T-helper 9 cell (primary cell): ENCODE measurements at places on chromosomes 7 and 10.

DNA sequence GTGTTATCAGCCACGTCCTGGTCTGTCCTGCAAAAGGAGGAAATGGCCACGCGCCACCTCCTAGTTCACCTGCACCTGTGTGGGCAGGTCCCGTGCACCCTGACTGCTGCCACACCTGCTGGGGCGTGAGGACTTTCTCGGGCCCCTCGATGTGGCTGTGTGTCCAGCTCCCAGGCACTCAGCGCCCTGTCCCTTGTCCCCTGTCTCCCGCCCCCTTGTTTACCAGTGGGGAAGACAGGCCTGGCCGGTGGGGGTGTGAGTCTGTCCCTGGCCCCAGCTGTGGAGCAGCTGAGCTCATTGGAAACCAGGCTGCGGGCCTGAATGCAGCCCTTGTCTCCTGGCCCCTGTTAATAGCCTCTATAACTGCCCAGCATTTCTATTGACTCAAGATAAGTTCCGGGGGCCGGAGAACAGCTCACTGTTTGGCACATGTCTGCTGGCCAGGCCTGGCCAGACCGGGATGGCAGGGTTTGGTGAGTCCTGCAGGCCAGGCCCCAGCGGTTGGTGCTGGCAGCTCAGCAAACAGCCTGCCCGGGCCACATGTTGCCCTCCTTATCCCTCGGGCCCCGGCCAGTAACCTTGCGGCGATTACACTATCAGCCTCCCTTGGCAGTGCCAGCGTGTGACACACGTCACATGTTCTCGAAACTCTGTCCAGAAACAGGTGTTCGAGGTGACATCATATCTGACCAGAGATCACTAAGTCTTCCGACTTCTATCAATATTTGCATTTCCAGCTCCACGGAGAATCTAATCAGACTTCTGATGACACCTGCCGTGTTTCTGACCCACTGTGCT lies 52.1 kb downstream of the FOXL3 start:
- DNase-seq: no peak

DNA sequence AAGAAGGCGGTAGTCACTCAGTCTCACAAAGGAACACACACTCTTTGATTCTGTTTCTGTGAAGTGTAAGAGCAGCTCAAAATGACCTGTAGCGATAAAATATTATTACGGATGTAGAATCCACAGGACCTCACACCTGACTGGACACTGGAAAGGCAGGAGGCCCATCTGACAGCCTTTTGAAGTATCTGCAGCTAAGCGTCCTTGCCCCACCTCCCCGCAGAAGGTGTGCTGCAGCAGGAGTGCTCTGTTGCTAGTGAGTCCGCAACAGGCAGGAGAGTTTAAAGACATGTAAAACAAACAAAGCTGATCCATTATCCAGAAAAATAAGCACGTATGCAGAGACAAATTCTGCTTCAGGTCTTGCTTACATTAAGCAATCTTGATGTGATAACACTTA lies 355.5 kb downstream of the GPR158 start:
- DNase-seq: no peak

DNA sequence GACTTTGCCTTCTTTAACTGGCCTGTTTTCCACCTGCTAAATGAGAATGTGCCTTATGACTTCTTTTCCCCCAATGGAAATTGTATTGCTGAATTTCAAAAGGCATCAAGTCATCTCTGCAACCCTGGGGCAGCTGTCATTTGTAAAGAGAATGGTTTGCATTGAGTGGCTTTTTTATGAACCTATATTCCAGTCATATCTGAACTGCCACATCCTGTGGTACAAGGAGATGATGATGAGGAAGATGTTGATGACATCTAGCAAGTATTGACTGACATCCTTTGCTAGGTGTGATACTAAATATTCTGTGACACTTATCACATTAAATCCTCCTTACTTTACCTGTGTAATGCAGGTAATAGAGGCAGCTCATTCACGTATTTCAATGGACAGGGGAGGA lies 88.3 kb upstream of the KIAA1217 start:
- DNase-seq: no peak

- no peak for DNase-seq
Measured at GRCh38 chr7:95501261-95501832, 15.6 kb downstream of the ASB4 start.

GRCh38 chr10:112713411-112713810 lies 236.6 kb upstream of the TCF7L2 start:
- no peak for DNase-seq

DNA sequence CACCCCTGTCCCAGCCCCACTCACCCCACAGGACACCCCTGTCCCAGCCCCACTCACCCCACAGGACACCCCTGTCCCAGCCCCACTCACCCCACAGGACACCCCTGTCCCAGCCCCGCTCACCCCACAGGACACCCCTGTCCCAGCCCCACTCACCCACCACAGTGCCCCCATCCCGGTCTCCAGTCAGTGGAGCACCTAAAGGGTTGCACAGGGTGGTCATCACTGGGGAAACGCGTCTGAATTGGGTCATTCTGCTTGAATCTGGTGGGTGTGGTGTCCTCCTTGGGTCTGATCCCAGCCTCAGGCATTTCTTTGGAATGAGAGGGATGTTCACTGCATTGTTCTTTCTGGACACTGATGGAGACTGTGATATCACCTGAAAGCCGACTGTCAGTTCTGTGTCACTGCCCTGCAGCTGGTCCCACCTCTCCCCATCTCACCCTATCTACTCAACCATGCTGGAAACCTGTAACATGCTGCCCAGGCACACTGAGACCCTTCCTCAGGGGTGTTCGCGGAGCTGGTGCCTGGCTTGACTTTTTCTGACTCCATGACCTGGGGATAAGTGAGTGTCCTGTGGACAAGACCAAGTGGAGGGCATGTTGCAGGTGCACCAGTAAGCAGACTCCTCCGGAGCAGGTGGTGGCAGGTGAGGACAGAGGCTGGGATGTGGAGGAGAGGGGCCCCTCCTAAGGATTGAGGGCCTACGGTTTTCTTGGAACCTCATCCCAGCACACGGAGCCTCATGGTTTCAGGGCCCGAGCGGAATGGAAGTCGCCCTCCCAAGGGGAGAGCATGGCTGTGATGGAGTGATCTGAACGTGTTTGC lies 262.5 kb upstream of the PPP2R2D start:
- DNase-seq: no peak

DNA sequence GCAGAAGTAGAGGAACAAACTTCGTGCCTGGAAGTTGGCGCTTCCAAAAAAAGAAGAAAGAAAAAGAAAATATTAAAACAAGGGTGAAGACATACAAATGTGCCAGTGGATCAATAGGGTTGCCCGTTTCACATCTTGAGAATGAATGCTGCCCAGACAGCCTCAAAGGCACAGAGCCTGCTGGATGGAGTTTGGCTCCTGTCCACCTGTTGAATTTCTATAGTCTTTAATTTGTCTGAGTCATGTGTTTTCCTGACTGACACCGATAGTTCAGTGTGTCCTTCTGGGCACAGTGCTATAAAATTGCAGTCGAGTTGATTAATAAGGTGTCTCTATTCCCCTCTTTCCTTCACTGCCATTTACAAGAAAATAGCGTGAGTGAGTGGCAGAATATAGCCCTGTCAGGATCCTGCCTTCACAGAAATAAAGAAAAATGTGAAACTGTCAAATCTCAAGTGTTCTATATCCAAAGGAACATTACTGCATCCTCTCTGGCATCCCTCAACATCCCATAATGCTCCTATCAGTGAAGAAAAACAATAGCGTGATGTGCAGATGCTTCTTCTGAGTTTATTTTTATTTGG lies 471.3 kb upstream of the AUTS2 start:
- no peak for DNase-seq

DNA sequence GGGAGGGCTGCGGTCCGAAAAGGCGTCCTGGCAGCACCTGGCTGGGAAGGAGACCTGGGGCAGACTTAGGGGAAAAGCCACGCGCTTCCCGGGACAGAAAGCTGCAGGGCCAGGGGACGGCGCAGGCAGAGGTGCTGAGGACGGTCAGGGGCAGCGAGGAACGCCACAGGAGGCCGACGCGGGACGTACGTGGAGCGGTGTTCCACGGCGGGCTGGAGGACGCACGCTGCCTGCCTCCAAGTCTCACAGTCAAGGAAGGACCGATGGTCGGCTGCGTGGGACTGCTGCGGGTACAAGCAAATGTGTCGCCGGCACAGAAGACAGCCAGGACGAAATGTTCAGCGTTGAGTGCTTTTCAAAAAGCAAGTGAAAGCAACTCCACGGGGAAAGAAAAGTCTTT lies 245.2 kb downstream of the ELFN1 start:
- no peak for DNase-seq

GRCh38 chr7:3191548-3191947 lies 109.5 kb upstream of the SDK1 start:
- no peak for DNase-seq

DNA sequence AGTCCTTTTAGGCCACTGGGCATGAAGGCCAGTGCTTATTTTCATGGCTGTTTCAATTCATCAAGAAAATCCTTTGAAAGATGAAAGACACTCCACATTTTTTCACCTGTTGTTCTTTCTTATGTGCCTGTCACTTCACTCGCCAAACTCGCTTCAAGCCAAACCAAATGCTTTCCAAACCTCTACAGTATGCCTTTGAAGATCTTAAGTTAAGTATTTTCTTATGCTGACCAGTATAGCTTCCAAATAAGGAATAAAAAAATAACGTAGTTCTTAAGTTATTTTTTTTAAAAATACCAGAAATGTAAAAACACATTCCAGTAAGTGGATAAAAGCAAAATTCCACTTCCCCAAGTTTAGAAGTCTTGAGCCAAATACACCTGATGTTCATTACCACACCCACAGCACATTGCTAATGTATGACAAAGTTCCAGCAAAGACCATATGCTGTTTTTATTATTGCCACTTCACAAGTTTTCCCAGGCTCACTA lies 186.1 kb downstream of the MTERF1 start:
- no peak for DNase-seq

DNA sequence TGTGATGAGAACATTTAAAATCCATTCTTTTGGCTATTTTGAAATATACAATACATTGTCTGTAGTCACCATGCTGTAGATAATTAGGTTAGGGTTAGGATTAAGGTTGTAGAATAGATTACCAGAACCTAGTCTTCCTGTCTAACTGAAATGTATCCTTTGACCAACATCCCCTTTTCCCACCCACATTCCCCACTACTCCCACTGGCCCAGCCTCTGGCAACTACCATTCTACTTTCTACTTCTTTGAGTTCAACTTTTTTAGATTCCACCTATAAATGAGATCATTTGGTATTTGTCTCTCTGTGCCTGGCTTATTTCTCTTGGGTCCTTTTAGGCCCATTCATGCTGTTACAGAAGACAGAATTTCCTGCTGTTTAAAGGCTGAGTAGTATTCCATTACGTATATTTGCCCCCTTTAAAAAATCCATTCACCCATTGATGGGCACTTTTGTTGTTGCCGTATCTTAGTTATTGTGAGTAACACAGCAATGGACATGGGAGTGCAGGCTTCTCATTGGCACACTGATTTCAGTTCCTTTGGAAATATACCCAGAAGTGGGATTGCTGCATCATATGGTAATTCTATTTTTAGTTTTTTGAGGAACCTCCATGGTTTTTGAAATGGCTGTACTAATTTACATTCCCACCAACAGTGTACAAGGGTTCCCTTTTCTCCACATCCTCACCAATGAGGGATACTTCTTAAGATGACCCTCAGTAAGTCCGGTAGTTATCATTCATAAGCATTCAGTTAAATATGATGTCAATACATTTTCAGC lies 104.0 kb downstream of the RALA start:
- DNase-seq: no peak

GRCh38 chr10:65628493-65629139 lies 1297.2 kb upstream of the LRRTM3 start:
- DNase-seq: no peak

DNA sequence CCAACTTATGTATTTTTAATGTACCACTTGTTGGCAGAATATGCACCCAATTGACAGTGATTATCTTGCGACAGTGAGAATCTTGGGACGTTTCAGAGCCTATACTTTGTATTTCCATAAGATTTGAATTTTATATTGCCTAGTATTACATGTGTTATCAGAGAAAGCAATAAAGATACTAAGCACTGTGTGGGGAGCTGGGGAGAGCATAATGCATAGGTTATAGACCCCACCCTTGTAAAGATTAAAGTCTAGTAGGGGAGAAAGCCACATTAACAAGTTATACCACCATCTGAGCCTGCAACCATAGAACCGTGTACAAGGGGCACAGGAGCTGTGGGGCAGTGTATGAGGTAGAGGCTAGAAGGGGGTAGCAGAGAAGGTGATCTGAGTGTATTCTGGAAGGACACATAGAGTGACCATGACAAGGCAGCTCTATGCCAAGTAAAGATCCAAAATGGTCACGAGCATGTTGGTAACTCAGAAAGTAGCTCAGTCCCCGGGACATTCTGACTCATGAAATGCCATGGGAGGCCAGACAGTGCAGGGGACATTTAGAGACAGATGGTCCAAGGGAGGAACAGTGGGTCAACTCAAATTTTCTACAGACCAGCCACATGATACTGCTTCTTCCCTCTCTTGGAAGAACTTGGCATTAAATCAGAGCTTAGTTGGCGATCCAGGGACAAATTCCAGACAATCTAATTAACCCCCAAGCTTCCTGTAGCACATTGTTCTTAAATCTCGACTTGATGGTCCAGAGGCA lies 84.5 kb downstream of the ADRA2A start:
- DNase-seq: no peak

DNA sequence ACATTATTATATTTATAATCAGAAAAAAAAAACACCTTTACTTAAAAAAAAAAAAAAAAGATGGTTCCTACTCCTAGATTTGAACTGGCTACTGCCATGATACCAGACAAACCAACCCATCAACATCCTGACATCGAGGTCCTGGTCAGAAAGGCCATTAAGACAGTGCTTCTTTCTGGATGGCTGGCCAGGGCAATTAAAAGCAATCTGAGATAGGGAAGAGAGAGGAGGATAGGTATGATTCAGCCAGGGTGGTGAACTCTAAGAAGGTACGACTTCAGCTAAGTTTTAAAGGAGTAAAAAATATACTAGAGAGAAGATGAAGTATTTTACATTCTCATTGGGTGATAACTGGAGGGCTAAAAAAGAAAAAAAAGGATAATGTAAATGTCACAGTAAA lies 139.0 kb downstream of the DOCK4 start:
- no peak for DNase-seq

DNA sequence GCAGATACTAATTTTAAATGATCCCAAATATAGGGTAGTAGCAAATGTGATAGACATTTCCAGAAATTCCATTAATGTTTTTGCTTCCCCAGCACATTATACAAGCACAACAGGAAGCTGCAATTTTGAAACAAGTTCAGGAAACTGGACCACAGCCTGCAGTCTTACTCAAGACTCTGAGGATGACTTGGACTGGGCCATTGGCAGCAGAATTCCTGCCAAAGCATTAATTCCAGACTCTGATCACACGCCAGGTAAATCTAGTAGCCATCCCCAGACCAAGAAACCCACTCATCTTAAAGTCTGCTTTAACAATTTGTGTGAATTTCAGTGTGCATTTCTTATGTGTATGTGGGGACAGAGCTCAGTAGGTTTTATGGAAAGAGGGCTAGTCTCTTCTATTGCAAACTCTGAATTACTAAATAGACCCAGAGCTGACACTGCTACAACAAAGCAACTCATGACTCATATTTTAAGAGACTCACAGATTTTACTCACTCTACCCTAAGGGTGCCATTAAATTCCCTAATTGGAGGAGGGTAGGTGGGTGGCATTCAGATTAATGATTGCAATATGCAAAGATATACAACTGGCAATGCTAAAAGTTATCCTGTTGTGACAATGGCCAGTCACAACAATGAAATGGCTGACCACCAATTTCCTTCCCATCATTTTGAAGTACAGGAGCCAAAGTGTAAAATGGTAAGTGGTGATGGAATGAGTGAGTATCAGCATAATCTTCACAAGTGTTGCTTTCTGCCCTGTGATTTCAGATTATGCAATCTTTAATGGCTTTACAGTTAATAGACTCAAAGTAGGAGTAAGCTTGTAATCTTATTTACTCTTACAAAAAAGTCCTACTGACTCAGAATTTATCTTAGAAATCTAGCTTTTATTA lies 317.6 kb upstream of the PLXDC2 start:
- no peak for DNase-seq
